Stomach (tissue), 19 donors: ENCODE measurements at places on chromosomes 16 and 17. TPM values are rescaled to one million over a fixed set of nuclear protein-coding genes. Genes with fewer than 3 reads are reported as not detected.
A peak's percentile ranks its signal among the peaks of the same experiment; 100 is the strongest.

DNA sequence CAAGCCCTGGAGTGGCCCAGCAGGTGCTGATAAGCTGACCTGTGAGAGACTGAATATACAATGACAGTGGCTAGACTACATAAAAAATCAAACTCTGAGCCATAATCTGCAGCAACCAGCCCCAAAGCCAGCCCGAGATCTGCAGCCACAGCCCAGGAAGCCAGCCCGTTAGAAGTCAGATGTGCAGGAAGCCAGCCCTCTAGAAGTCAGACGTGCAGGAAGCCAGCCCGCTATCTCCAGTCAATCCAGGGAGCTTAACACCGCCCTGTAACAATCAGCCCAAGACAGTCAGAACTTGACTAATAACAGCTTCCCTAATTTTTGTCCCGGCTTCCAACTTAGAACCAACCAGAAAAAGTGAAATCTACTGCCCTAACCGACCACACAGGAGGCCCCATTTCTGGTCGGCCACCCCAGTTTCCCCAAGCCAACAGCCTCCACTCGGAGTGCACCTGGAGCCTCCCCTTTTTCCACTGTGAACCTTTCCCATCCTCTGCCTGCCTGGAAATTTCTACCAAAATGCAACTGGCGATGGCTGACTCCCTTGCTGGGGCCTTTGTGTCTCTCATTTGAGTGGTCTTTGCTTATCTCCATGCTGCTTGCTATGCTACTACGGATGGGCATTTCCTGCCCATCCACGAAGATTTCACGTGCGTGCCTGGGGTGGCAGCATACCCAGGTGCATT, 769.3 kb downstream of the KCNJ18 start:
- no peak for DNase-seq

DNA sequence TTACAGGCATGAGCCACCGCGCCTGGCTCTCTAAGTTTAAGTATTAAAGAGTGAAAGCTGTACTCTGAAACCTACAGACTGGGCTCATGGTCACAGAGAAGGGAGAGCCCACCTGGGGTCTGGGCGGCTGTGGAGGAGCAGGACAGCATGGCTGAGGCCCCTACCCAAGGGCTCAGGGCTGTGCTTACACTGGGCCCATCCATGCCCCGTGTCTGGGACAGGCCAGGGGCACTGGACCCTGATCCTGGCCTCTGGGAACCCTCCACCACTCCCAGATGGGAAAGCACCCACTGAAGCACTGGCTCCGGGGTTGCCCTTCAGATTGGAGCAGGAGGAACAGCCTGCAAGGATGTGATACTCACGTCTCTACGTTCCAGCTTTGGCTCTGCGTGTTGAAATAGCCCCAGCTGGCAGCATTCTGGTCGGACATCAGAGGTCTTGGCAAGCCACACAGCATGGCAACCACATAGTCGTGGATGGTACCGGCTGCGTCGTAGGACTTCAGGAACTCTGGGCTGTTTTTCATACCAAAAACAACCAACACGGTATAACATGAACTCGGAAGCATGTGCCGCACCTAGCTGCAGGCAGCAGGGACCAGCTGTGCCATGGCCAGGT, 13.0 kb downstream of the SHPK start:
- no peak for DNase-seq

DNA sequence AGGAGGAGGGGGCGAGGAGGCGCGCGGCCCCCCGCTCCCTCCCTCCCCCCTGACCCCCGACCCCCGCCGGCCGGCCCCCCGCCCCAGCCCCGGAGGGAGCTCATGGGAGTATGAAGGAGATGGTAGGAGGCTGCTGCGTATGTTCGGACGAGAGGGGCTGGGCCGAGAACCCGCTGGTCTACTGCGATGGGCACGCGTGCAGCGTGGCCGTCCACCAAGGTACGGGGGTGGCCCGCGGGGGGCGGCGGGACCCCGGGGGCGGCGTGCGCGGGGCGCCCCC, 390 bp downstream of the MLLT6 start:
- DNase-seq, result no peak

GRCh38 chr16:81261049-81261648, 22.7 kb downstream of the BCO1 start:
- DNase-seq, result no peak

- DNase-seq, result no peak
Measured at GRCh38 chr16:56005958-56006357, 130.8 kb upstream of the CES5A start.

DNA sequence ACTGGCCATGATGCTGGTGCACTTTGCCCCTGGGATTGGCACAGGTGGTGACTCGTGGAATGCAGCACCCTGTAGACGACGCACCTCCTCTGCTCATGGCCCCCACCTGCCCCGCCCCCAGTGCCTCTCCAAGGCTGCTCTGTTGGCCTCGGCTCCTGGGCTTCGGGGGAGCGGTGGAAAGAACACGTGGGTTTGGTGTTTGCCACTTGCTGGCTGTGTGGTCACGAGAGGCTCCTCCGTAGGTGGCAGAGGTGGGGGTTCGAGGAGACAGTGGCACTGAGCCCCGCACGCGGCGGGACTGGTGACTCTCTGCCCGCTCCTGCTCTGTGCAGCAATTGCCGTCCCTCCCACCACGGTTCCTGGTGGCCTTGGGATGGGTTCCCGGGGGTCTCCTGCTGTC, 82.8 kb upstream of the ZNF750 start:
- no peak for DNase-seq

LRRC46 gene
- total RNA-seq, result not detected

DNA sequence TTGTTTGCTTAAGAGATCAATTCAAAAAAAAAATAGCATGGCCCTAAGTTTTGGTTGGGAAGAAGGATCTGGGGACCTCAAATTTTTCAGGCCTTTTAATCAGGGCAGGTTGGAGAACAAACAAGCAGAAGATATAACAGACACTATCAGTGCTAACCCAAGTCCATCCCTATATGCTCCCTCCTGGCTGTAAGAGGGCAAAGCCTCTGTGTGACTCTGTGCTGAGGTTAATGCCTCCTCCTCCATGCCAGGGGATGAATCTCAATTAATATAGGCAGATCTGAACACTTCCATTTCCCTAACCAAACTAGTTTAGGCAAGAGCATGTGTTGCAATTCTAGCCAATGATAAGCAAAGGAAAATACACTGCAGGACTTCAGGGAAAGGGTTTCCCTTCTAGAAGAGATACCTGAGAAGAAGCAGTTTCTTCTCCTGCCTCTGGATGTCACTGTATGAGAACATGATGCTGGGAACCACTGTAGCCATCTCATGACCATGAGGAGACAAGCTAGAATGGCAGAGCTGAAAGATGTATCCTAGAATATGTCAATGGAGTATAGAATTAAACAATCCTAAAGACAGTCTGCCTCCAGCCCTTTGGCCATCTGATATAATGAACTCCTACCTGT, 76.0 kb downstream of the CHD9NB start:
- DNase-seq, result no peak

- no peak for DNase-seq
Measured at GRCh38 chr17:55601874-55602364, 90.7 kb upstream of the SMIM36 start.

MYL11 gene
- not detected for total RNA-seq

DNA sequence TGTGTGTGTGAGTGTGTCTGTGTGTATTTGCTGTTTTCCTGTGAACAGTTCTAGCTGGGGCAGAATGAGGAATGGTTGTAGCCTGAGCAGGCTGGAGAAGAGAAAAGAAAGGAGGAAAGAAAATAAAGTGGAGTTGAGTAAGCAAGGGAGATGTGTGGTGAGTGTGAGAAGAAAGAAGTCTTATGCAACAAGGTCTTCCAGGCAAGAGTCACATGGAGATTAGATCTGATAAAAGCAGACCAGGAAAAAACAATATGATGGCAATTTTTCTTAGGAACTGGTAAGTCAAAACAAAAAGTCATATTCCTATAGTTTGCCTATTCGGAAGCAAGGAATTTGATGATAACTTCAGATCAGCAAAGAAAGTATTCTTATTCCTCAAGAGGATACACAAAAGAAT, 125.0 kb downstream of the HS3ST3A1 start:
- no peak for DNase-seq

PSMB3 gene
- 133 TPM for total RNA-seq

GSE1 gene
- total RNA-seq, result 141 TPM

DNA sequence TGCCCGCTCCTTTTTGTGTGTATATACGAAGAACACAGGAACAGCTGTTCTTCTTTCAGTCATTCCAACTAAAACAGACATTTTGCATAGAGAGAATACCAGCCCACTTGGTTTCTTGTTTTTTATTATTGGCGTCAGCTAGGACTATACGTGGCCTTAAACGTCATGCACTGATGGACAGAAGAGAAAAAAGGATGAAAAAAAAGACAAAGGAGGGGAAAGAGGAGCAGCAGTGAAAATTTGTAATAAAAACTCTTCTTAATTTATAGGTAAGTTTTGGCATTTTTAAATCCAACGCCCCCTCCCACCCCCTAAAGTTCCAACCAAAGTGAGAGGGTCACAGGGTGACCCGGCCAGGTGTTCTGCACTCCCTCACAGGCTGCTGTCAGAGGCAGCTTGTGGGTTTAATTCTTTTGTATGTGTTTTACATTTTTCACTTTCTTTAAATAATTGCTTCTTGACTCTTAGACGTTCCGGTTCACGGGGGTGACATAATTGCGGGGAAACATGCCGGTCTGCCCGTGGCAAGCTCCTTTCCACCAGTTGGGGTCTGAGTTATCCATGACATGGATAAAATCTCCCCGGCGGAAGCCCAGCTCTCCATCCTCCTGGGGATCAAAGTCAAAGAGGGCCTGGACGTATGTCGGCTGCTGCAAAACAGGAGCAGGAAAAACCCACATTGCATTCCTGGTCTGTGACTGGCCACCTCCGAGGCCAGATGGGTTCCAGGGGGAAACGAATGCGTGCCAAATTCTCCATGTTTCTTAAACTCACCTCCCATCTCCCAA, 30.9 kb upstream of the SLC25A19 start:
- DNase-seq, result no peak

RDM1 gene
- total RNA-seq, result not detected

MYH11 gene
- 3,048 TPM for total RNA-seq

TEKT1 gene
- total RNA-seq, result not detected

- DNase-seq, result no peak
Measured at GRCh38 chr17:77148940-77149510, 8.3 kb downstream of the SEC14L1 start.

DNA sequence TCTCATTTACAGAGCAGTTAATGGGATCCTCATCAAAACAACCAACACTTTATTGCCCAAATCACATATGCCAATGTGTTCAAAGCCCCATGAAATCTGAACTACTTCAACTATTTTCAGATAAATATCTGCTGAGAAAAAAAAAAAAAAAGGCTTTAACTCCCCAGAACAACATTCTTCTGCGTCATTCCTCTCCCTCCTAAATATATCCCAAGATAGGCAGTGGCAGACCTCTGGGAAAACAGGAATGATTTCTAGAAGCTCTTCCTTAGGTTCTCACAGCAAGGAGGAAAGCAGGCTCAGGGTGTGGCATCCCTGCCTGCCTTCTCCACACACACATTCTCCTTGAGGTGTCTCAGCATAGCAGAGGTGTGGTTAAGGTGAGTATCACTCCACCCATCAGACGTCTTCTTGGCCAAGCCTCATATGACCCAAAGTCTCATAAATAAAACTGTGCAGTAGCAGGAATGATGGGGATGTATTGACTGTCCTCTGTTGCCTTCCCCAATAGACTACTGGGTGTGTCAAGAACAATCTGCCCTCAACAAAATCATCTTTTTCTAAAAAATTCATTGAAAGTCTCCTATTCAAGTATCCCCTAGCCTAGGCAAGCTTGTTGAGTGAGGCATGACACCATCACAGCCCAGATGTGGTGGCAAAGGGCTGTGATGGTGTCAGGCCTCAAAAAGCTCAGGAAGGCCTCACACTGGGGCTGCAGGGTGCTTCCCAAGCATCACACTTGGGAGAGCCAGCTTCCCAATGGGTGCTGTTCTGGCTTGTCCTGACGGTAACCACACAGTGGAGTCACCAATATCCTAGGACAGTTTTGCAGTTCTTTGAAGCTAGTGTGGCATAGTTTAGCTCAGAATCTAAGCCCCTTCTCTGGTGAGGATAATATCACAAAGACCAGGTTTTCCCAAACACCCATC, 135.4 kb upstream of the SOX9 start:
- DNase-seq, result no peak

CD79B gene
- 4.8 TPM for total RNA-seq

DNA sequence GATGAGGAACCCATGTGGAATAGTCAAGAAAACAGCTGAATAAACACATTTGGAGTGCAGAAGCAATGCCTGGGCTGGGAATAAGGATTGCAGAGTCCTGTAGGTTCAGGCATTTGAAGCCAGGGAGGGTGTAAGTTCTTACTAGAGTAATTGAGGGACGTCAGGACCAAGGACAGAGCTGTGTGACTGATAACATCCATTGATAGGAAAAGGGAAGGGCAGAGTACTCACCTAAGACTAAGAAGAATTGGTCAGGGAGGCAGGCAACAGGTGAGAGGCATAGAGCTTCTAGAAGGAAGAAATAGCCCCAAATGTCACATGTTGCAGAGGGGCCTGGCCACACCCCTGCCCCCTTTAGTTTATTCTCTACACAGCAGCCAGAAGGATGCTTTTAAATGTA, 79.8 kb upstream of the TMEM132E start:
- peak; percentile 62 for DNase-seq

PPM1E gene
- total RNA-seq, result not detected

DNA sequence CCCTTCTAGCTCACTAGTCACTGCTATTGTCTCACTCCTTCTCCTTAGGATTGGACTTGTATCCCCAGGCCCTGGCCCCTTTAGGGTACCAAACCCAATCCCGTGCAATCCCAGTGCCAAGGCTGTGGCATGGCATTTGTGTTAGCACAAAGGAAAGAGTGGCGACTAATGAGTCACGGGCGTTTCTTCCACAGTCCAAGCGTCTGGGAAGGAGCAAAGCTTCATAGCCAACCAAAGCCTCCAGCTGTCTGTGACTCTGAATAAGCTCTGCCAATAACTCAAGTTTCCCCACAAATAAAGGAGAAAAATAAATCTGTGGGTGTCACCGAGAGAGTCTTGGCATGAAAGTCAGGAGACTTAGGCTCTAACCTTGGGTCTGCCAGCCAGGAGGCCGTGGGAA, 54.6 kb upstream of the COX10 start:
- no peak for DNase-seq

DNA sequence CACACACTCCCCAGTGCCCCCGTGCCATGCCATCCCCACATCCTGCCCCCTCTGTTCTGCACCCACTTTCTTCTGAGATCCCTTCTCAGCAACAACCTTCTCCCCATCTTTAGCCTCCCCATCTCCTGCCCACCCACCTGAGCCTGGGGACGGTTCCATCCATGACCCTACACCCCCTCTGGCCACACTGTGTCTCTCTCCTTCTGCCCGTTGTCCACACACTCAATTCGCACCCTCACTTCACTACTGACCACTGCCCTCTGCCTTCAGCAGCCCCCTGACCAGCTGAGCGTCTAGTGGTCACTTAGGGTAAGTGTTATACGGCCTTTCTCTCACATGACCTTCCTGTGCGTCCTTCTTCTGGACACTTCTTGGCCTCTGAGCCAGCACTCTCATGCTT, 6.1 kb downstream of the ARHGAP27 start:
- no peak for DNase-seq

GRCh38 chr17:76265624-76266243, 586 bp downstream of the UBALD2 start:
- peak; percentile 88 for DNase-seq

PIK3R5 gene
- not detected for total RNA-seq

- no peak for DNase-seq
Measured at GRCh38 chr17:73324711-73325526, 13.1 kb upstream of the CDC42EP4 start.

- no peak for DNase-seq
Measured at GRCh38 chr17:51699303-51699702, 439.0 kb downstream of the UTP18 start.
